ENCODE measurements at places on chromosomes 1 and 21.

DNA sequence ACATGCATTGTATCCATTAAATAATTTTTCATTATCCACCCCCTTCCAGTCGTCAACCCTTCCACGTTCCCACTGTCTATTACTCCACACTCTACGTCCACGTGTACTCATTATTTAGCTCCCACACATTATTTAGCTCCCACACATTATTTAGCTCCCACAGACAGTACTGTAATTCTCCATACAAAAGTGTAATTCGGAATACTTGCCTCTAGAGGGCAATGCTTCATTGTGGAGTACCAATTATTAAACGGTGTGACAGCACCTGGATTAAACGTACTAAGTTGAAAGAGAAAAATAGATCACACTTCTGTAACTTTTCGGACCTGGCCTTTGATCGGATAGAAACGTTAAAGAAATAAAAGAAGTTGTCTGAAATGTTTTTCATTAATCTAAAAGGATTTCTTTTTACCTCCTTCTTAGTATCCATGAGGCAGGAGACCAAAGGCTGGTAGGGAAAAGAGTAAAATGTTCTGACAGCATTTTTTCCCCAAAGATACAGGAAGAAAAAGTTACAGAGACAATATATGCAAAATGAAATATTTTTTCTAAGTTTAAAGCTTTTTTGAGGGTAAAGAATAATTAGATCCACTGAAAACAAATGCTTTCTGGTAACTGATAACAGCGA lies 99.2 kb downstream of the LHX8 start:
- no peak for DNase-seq

GRCh38 chr1:188364927-188365449 lies 1536.2 kb downstream of the PLA2G4A start:
- DNase-seq: no peak

- no peak for DNase-seq
These were observed 10.2 kb upstream of the PLXNA2 start for GRCh38 chr1:208254376-208254775.

GRCh38 chr1:8348777-8349472 lies 31.0 kb downstream of the SLC45A1 start:
- DNase-seq: peak; percentile 67

GRCh38 chr1:3418600-3418999 lies 35.9 kb upstream of the ARHGEF16 start:
- DNase-seq: no peak

- DNase-seq: no peak
These were observed 228.8 kb downstream of the DISC1 start for GRCh38 chr1:231855361-231855760.

GRCh38 chr1:198519639-198520501 lies 20.6 kb downstream of the ATP6V1G3 start:
- DNase-seq: no peak

- DNase-seq: no peak
These were observed 627 bp downstream of the ADARB1 start for GRCh38 chr21:45074818-45075595.

DNA sequence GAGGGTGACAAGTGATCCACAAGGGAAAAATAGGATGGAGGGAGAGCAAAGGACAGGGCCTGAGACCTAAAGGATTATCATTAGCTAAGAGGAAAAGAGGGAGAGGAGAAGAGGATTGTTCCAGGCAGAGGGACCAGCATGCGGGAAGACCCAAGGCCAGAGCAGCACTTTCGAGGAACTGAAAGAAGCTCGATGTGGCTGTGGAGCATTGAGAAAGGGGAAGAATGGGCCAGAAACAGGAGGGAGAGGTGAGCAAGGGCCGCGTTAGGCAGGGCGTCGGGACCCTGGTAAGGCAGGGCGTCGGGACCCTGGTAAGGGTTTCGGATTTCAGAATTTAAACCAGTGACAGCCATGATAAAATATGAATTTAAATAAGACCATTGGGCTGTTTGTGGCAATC lies 22.8 kb upstream of the CSF1 start:
- no peak for DNase-seq

DNA sequence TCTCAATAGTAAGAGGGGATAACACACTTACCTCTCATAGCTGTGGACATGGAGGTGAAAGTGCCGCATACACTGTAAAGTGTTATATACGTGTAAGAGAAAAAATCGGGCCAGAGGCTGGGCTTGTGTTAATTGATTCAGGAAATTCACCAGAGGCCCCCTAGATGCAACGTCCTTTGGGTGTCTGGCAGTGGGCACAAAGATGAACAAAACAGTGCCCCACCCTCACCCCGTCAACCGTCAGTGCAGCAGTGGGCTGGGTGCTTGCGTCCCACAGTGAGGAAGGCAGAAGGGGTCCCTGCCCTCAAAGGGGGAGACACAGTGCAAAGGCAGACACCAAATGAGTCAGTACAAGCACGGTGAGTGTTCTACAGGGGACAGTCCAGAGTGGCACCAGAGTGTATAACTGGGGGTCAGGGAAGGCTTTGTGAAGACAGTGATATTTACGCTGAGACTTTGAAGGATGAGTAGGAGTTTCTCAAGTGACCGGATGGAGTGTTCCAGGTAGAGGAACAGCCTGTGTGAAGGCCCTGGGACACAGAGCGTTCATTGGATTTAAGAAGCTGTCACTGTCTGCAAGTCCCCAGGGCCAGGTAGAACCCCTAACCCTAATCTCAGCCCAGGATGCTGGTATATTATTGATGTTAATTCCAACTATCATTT lies 6.6 kb upstream of the MTFR1L start:
- no peak for DNase-seq

DNA sequence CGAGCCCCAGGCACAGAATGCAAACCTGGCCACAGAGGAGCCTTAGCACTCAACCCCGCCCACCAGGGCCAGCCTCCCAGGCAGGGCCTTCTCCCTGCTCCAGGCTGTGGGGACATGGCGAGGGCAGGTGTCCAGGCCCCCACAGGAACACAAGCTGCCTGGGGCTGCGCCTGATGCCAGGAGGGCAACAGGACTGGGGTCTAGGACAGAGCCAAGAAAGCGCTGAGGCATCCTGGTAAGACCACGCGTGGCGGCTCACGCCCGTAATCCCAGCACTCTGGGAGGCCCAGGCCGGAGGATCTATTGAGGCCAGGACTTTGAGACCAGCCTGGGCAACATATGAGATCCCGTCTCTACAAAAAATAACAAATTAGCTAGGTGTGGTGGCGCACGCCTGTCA lies 59.1 kb downstream of the MEGF6 start:
- DNase-seq: no peak

- no peak for DNase-seq
These were observed 5.8 kb upstream of the KCNJ15 start for GRCh38 chr21:38250991-38251418.

DNA sequence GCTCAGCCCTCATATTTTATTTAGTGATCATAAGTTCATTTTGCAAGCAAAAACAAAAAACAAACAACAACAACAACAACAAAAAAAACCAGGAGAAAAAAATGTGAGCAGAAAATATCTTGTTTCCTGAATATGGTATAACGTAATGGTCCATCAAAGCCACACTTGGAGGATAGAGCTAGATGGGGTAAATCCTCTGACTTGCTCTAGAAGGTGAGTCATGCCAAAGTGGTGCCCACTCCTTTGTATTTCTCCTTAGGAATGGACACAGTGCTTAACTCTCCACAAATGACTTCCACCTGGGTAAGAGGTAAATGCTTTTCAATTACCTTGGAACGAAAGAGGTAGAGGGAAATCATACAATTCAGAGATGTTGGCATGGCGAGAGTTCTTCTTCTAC lies 20.6 kb downstream of the PROX1 start:
- no peak for DNase-seq

GRCh38 chr1:243413431-243414151 lies 157.8 kb downstream of the SDCCAG8 start:
- no peak for DNase-seq

DNA sequence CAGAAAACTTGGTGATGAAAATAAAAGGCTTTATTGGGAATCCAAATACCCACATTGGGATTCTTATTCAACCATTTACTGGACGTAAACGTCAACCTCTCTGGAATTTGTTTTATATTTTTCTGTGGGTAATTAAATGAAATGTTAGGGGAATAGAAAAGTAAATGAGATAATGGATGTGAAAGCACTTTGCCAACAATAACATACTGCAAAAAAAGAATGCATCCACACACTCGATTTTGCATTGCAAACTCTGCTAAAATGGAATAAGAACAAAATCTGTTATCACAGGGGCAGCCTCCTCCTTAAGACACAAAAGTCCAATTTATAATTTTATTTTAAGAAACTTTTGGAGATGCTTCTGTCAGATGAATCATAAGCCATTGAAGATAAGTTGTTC lies 88.4 kb downstream of the ERG start:
- no peak for DNase-seq

- no peak for DNase-seq
These were observed 28.7 kb downstream of the MARK1 start for GRCh38 chr1:220556641-220557040.

- DNase-seq: no peak
These were observed 120.8 kb upstream of the RRP15 start for GRCh38 chr1:218164111-218164929.

- DNase-seq: no peak
These were observed 108.8 kb upstream of the ARTN start for GRCh38 chr1:43824795-43825194.
